CD4-positive, alpha-beta T cell (primary cell): ENCODE measurements at places on chromosomes 16 and 17. TPM values are rescaled to one million over a fixed set of nuclear protein-coding genes. Genes with fewer than 3 reads are reported as not detected.

The AKAP10 gene
- total RNA-seq, result 36.0 TPM

The KIAA0513 gene
- total RNA-seq, result 10.9 TPM

The HOXB8 gene
- not detected for total RNA-seq

The CBFA2T3 gene
- 0.80 TPM for total RNA-seq

The TEDC2 gene
- 0.27 TPM for total RNA-seq

The MT1B gene
- total RNA-seq, result not detected

The ZG16 gene
- not detected for total RNA-seq

The PRR15L gene
- not detected for total RNA-seq

The OSBPL7 gene
- 30.8 TPM for total RNA-seq

The NPIPA5 gene
- total RNA-seq, result 1.0 TPM

The SLC52A1 gene
- total RNA-seq, result 0.17 TPM

The IRX3 gene
- not detected for total RNA-seq

The TNFSF13 gene
- total RNA-seq, result 1.7 TPM
